ENCODE measurements at places on chromosomes 12 and 14.

DNA sequence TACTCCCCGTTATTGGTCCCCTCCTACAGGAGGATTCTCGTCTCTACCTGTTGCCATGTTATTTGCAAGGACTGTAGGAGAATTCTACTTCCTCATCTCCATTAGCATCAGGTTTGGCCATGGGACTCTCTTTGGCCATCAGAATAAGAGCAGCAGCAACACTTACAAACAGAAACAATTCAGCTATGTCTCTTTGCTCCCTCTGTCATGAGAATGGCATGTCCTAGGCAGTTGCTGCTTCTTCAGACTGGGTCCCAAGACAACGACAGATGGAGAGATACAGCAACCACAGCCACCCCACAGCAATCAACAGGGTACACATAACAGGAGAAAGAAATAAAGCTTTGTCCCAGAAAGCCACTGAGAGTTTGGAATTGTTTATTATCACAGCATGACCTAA, 19.7 kb downstream of the SLC41A2 start:
- DNase-seq: no peak

DNA sequence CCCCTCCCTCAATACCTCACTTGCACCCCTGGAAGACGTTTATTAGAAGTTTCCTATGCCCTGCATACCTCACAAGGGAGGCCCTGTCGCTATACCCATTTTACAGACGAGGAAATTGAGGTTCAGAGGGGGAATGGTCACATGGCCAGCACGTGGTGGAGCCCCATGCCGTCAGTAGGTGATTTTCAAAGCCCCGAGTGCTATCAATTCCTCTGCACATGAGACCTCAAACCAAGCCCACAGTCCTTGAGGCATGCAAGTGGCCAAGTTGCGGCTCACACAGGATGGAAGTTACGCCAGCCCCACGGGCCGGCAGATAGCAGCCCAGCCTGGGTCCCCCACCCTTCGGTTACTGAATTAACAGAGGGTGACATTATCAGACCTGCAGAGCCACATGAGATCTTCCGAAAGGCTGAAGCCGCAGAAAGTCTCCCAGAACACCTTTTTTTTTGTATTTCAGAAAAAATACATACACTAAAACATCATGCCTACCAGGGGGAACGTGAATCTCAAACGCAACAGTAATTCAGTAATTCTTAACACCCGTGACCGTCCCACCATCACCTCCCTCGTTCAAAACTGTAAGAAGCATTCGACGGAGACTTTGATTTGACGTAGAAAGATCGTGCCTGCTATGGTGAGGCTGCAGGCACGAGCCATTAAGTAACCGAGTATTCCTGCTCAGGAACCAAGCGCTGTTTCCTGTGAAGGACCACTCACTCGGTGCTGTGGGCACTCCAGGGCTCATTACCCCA, 129.0 kb downstream of the RFLNA start:
- DNase-seq: peak; percentile 30

- DNase-seq: no peak
Observed at GRCh38 chr14:103444837-103445524, 59.8 kb downstream of the MARK3 start.

- no peak for DNase-seq
Observed at GRCh38 chr14:105313381-105314286, 914 bp upstream of the PACS2 start.

DNA sequence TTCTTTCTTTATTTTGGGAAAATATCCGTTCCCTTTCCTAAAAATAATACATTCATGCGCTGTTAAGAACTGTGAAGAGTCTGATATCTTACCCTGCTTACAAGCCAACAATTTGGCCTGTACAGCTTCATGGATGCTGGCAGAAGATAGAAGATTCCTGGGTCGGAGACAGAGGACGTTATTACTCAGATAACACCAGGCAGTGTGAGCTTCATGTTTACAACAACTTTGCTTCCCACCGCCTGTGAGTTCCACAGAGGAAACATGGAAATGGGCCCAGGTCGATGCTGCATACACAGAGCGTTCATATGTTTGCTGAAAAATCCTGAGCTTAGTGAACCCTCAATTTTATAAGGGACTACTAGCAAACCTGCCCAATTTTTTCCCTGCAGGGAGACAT, 705.6 kb upstream of the SEL1L start:
- DNase-seq: no peak

GRCh38 chr12:110742096-110742717, 484 bp downstream of the PPP1CC start:
- peak; percentile 9 for DNase-seq

- DNase-seq: no peak
Observed at GRCh38 chr12:13383379-13383778, 186.9 kb downstream of the EMP1 start.

- DNase-seq: no peak
Observed at GRCh38 chr12:67469666-67470065, 178.9 kb upstream of the DYRK2 start.

- no peak for DNase-seq
Observed at GRCh38 chr14:34668111-34668510, 38.2 kb upstream of the SNX6 start.

All from stimulated activated CD8-positive, alpha-beta memory T cell treated with anti-CD3 and anti-CD28 coated beads, Interleukin-7, amount 100 ng/mL, for 1 hour (primary cell).